ENCODE measurements at places on chromosomes 2 and 18.

DNA sequence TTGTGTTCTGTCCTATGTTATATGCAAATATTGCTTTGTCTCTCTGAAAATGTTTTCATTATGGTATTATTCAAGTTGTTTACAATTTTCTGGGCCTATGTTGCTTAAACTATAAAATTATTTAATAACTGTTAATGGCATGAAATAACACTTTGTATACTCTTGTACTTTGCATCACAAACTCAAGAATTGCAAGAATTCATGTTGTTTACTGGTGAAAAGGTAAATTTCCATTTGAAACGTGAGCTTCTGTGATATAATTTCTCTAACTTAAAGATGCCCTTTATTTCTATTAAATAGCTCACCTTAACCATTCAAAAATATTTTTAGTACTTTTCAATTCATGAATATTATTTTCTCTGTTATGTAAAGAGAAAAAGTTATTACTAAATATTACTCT lies 1504.2 kb downstream of the SUCLG1 start:
- DNase-seq = no peak

DNA sequence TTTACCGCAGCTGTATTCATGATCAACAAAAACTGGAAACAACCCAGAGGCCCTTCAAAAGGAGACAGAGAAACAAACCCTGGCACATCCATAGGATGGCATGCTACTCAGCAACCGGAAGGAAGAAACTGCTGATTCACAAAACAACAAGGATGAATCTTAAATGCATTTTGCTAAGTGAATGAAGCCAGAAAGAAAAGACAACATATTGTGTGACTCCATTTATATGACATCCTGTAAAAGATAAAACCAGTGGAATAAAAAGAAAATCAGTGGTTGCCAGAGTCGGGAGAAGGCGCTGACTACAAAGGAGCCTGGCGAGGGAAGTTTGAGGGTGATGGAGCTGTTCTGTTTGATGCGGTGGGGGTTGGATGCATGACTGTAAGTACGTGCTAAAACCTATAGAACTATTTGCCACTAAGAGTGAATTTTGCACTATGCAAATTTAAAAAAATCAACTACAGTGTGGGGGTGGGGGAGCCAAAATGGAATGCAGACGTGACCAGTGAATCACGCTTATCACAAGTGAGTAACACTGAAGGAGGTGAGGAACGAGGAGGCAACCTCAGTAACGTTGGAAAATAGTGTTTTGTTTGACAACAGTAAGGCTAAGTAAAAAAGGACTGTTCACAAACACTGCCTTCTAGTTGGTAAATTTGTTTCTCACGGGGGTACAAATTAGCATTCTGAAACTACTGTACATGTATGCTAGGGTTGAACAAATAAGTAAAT lies 108.9 kb downstream of the INHBB start:
- DNase-seq = no peak

DNA sequence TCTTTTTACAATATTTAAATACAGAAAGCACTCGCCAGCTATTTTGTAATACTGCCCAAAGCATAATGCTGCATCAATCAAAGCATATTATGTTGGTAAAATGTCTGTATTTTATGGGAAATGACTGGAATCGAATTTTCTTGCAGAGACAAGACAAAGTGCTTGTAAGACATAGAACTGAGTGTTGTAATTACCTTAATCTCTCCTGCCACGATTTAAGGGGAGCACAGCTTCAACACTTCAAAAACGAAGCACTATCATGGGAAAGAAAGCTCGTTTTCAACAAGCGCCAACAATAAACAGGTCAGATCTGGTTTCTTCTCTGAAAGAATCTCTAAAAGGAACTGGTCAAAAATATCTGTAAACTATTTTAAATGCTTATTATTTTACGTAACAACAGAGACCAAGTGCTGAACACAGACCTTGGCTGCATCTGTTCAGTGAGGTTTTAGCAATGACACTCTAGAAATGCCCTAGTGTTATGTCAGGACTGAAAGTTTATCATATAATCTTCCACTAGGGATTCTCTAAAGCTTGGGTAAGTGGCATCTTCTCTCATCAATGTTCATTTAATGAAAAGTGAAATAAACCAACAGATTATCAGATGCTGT lies 19.0 kb downstream of the RND3 start:
- no peak for DNase-seq

- DNase-seq = no peak
Measured at GRCh38 chr2:189534854-189535832, 45.4 kb downstream of the SLC40A1 start.

GRCh38 chr2:120313695-120314615 lies 32.0 kb upstream of the INHBB start:
- no peak for DNase-seq

Data from SHP77 (cell line).